GDM1 (cell line): ENCODE measurements at places on chromosomes 11 and 22.

DNA sequence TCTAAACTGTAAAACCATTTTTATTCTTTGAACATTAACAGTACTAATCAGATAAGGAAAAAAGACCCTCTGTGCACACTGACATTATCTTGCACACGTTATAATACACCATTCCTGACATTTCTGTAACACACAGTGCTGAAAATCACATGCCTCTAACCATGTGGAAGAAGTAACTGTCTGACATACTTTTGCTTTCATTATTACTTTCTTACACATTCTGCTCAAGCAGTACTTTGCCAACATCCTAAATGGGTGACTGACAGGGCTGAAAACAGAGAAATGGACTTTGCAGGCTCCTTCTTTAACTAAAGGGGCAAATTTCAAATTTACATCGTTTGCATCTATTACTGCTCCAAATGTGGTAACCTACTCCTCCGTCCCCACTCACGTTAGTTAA, 22.8 kb upstream of the TP53AIP1 start:
- DNase-seq, result no peak

DNA sequence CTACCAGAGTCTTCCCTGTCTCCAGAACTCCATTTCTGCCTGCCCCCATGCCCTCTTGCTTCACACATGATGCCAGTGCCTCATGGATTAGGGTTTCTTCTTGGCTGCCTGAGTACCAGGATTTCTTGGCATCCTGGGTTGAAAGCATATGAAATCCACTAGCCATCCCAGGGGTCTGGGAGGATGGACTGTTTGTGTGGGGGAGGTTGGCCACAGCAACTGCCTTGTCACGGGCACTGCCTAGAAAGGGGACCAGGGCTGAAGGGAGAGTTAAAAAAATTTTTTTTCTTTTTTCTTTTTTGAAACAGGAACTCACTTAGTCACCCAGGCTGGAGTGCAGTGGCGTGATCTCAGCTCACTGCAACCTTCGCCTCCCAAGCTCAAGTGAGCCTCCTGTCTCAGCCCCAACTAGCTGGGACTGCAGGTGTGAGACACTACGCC, 4.2 kb downstream of the USP35 start:
- DNase-seq, result no peak

DNA sequence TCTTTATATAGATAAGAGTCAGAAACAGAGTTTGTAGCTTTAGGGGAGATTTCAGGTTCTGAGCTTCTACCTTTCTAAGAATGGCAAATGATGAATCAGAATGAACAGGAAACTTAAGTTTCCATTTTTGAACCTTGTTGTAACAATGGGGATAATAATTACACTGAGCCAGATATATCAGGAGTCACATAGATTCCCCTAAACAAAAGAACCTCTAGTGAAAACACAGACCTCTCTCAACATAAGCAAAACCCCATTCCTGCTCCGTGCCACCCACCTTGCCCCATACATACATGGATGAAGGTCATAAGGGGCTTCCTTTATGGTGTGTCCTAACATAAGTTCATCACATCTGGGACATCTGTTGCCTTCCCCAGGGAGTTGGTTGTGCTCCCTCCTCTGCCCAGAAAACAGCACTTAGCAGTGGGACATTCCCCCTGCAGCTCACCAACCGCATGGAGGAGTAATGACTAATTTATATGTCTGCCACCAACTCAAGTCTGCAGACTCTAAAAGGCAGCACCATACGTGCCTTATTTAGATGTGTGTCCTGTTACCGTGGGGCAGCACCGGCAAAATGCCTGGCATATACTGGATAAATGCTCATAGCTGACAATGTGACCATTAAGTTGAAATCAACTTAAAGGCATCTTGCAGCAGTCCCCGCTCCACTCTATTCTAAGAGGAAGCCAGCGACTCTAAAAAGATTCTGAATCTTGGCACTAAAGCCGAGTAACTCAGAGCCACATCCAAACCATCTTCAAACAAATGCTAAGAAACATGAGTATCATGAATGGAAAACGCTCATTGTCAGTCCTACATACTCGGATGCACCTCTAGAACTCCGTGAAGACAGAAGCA, 8.0 kb downstream of the JAML start:
- DNase-seq, result no peak

GRCh38 chr22:26409719-26410335, 19.2 kb upstream of the ASPHD2 start:
- DNase-seq, result no peak

GRCh38 chr22:19060356-19061009, 61.7 kb downstream of the DGCR2 start:
- DNase-seq, result no peak

GRCh38 chr11:75903276-75903675, 88.3 kb downstream of the UVRAG start:
- no peak for DNase-seq

DNA sequence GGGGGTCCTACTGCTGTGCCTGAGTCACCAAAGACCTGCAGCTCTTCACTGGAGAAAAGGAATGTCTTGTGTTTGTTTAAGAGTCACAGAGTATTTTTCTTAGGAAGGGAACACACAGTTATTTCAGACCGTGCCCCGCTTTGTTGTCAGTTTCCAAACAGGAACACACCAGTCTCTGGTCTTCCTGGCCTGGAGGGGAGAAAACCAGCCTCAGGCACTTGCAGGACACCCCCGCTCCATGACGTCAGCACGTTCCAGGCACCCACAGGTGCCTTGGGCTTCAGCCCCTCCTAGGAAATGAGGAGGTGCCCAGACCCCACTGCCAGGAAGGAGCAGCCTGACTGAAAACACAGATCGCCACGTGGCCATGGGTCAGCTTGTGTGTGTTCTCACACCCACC, 5.4 kb downstream of the DEAF1 start:
- no peak for DNase-seq

GRCh38 chr11:123904932-123905331, 3.0 kb downstream of the OR8D4 start:
- DNase-seq, result no peak

- DNase-seq, result no peak
Measured at GRCh38 chr11:17572359-17572690, 25.3 kb downstream of the OTOG start.

GRCh38 chr11:119878990-119879389, 150.0 kb upstream of the NECTIN1 start:
- DNase-seq, result no peak

DNA sequence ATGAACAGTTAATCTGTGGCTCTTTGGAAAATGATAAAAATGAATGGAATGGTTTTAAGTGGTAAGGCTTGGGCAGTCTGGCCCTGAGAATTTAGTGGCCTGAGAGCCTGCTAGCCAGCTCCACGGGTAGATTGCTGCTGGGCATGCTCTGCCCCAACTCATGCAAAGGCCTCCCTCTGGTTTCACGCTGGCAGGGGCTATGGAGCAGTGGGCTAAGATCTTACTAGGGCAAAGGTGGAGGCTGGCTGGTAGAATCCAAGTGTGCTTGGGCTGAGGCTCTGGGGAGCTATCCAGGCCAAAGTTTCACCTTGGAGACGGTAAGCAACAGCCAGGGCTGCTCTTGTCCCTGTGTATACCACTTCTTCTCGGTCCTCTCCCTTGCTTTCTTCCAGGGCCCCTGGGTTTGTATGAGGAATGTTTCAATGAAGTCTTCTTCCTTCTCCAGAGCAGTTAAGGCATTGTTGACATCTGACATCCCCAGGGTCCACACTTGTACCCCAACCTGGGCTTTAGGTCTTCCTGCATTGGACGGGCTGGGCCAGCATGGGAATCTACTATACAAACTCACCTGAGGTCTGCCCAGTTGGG, 27.4 kb downstream of the UBE2L3 start:
- DNase-seq, result no peak

DNA sequence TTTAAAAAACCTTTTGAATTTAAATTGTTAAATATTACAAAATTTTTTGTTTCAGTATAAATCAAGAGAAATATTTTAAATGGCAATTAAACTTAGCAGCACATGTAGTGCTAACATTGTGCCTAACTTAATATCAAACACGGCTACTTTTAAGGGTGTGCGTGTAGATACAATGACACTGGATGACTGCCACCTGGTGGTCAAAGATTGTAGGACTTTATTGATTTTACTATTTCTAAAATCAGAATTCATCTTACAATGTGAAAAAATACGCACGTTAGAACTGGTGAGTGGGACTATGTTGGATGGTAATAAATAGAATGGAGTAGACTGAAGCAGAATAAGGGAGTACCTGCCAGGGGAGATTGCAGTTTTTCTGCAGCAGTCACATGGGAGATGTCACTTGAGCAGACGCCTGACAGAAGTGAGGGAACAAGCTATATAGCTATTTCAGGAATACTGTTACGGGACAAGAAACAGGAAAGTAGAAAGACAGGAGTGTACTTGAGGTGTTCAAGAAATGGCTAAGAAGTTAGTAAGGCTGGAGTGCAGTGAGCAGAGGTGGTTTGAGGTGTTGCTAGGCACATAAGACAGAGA, 52.9 kb downstream of the UVRAG start:
- peak; percentile 17 for DNase-seq

GRCh38 chr11:123203471-123203870, 8.4 kb upstream of the CLMP start:
- no peak for DNase-seq

GRCh38 chr22:30810105-30810504, 115.4 kb downstream of the OSBP2 start:
- DNase-seq, result no peak

DNA sequence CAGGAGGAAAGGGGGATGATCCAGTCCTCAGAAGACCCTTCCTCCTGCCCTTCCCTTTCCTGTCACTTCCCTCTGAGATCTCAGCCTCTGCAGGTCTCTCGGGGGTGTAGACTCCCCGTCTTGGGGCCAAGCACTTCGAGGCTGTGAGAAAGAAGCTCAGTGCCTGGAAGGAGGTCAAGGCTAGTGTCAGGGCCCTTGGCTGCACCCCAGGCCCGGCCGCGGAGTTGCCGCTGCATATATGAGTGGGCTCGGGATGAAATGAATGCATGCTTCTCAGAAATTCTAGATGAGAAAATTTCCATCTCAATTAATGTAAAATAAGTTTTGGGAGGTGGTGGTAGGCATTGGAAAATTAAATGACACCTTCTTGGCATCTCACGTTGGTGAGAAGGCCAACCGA, 1313.7 kb downstream of the BRD1 start:
- DNase-seq, result no peak

GRCh38 chr11:110089617-110090282, 3.4 kb upstream of the ZC3H12C start:
- no peak for DNase-seq

DNA sequence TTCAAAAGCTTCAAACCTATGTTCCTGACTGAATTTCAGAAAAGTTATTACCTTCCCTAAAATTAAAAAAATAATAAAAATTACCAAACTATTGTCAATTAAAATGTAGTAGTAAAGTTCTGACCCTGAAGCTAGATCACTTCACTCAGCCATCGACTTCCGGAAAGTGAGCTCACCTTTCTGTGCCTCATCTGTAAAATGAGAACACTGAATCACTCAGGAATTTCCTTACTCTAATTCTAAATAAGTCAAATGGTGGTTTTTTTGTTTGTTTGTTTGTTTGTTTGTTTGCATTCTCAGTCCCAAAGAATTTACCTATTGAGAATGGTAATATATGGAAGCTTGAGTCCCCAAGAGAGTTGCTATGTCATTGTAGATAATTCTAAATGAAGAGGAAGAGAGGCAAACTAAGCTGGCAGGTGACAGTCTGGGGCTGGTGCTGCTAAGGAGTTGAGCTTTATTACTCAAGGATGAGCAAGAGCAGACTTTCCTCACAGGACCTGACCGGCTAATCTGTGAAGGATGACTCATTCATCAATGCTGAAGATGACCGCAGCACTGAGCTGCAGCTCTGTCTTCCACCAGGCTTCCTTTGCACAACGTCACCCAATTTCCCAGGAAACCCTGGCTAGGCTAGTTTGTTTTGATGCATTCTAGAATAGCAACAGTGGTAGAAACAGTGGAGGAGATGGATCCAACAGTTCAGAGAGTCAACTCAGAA, 248.8 kb downstream of the RAB38 start:
- no peak for DNase-seq

GRCh38 chr22:40817737-40818136, 1.4 kb downstream of the SLC25A17 start:
- no peak for DNase-seq

GRCh38 chr22:36052505-36052941, 23.9 kb upstream of the RBFOX2 start:
- DNase-seq, result no peak

DNA sequence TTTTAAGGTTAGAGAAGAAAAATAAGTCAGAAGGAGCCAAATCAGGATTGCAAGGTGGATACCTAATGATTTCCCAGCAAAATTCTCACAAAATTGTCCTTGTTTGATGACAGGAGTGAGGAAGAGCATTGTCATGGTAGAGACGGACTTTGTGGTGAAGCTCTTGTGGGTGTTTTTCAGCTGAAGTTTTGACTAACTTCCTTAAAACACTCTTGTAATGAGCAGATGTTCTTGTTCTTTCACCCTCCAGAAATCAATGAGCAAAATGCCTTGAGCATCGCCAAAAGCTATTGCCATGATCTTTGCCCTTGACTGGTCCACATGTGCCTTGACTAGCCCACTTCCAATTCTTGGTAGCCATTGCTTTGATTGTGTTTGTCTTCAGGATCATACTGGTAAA, 20.0 kb downstream of the CALCB start:
- peak; percentile 25 for DNase-seq

DNA sequence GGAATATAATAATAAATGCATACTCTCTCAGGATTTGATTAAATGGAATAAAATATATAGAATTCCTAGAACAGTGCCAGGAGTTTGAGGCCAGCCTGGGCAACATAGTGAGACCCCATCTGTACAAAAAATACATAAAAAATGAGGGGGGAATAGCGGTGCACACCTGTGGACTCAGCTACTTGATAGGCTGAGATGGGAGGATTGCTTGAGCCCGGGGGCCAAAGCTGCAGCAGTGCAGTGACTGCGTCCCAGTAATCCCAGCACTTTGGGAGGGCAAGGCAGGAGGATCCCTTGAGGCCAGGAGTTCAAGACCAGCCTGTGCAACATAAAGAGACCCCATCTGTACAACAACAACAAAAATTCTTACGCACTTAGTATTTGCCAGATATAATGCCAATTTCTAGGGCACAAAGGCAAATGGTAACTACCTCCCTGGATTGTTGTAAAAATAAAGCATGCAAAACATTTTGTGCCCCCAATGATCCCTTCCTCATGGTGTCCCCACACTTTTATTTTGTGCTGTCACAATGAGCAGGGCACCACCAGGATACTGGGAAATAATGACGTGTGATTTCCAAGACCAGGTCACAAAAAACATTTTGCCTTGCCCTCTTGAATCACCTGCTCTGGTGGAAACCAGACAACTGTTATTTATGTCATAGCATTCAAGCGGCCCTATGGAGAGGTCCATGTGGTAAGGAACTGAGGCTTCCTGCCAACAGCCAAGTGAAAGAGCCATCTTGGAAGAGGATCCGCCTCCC, 18.3 kb upstream of the ZNF280A start:
- no peak for DNase-seq
